Effector CD8-positive, alpha-beta T cell (primary cell): ENCODE measurements at places on chromosomes 4 and X.
A peak's percentile ranks its signal among the peaks of the same experiment; 100 is the strongest.

DNA sequence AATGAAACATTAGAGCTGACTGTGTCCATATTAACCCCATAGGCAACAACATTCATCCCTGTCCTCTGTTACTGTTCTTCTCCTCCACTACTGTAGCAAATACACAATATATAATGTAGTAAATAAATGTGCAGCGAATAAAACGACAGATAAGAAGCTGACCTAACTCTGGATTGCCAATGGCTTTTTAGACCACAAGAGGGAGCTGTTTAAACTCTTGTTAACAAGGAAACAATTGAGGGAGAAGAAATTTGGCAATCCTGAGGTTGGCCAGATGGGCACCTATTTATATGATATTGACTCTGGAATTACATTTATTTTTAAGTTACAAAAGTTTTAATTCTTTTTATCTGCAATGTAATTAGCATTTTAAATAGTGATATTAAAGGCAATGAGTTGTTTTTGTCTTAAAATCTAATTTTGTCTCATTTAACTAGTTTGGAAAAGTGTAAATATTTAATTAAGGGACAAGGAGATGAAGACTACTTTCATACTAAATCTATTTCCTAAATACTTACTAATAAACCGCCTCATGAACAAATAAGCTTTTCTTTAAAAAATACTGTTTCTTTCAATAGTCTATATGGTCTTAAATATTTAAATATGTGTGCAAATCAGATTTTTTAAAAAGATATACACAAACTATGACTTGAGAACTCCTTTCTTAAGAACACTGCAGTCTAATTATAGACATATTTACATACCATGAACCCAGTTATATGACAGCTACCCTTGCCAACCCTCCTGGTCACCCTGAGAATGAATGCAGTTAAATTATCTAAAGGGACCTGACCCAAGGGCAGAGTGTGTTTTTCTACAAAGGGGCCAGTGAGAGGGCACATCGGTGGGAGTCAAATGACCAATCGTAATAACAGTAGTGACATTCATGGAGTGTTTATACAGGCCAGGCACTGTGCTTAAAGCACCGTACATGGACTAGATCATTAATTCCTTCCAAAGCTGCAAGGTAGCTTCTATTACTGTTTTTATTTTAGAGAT is 52.9 kb upstream of the HPF1 start:
- no peak for DNase-seq

DNA sequence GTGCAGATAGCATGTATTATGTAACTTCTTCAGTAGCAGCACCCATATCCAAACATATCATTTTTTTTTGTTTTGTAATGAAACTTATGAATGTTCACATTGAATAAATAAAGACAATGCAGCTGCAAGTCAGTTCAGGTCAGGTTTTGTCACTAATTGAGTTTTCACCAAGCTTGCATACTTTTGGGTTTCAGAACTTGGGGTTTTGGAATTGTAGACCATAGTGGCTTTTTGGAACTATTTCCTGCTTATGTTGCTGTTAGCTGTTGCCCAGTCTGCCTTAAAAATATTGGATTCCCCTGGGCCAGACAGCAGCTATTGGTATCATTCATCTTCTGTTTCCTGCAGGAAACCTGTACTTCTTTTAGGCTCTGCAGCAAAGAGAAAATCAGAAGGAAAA is 113.4 kb upstream of the LIMCH1 start:
- DNase-seq: no peak

DNA sequence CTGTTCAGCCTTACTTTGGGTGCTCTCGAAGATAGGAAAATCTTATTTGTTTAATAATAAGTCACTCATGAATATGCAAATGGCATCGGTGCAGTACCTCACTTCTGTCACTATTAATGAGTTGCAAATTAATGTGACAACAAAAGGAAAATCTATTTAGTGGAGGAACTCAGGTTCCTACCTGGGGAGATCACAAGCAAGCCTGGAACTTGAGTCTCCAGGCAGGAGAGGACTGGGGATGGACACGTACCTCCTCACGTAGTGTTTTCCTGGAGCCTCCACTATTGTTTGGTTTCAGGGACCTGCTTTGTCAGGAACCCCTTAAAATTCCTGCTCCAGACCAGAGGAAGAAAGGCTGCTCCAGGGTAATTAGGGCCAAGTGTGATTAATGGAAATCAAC is 82.1 kb downstream of the BCOR start:
- no peak for DNase-seq

DNA sequence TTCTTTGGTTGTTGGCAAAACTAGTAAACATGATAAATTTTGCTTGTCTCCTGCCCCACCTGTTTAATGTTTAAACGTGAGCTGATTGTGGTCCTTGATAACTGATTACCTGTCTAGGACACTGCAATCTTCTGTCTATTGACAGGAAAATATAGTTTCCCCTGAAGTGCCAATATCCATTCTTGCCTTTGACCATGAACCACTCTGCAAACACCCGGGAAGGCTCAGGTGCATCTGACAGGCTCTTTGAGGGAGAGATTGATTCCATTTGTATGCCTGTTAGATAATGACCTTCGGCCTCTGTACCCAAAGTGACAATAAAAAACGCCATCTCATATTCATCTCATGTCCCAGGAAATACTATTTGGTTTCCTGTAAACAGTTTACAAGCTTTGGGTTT is 453.0 kb downstream of the CENPC start:
- no peak for DNase-seq

GRCh38 chrX:16113978-16114565 is 9.3 kb upstream of the GRPR start:
- DNase-seq: no peak

GRCh38 chr4:100979736-100980135 is 367.6 kb downstream of the PPP3CA start:
- no peak for DNase-seq

DNA sequence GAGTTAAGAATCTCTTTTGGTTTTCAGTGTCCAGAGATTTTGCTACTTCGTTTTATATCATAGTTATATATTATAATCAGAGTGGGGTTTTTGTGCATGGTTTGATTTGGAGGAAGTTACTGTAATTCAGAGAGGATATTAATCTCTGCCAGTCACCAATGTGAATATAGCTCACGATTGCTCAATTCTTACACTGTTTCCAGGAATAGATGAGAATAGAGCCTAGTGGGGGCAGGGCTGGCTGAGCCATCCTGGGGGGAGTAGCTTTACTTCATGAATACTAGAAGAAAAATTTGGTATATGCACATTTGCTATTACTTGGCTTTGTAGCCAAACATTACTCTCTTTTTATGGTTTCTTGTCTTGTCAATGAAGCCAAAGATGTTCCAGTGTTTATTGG is 60.9 kb upstream of the TRPC3 start:
- no peak for DNase-seq

DNA sequence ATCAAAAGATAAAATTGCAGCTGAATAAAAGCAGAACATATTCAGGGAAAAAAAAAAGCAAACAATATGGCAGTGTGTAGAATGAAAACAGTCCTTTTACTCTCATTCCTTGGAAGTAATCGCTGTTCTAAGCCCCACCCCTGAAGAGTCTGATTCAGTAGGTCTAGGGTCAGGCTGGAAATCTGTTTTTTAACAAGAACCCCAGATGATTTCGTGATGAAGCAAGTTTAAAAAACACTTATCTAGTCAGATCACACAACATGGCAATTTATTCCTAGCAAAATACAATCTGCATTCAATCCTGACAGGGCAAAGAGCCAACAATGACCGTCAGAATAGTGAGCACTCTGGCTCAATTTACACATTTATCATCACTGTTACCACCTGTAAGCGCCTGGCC is 16.1 kb downstream of the FAM120C start:
- DNase-seq: no peak

- DNase-seq: no peak
Measured at GRCh38 chr4:131159261-131159660, 1989.8 kb upstream of the PCDH10 start.

- DNase-seq: no peak
Measured at GRCh38 chrX:154380153-154380552, 1.1 kb downstream of the EMD start.

GRCh38 chrX:136909706-136910564 is 29.4 kb upstream of the RBMX start:
- DNase-seq: peak; percentile 48

DNA sequence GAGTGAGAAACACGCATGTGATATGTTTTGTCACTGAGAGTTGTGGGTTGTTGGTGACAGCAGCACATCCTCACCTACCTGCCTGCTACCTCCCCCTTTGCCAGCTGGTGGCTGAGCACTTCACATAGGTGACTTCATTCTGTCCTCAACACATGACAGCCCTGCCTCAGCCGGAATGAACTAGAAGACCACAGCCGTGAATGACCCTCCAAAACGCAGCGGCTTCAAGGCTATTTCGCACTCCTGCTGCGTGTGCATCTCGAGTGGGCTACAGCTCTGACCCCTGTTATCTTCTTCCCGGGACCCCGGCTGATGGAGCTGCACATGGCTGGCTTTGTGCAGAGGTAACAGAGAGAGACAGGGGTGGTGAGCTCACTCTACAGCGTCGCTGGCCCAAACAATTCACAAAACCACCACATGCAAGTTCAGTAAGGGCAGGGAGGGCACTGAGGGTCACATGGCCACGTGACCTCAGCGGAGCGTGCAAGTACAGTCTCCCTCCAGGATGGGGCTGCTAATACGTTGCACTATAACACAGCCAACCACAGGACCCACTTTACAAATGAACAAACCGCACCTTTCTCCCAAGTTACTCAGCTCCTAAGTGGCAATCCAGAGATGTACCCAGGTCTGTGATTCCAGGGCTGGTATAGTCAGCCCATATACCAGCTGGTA is 6.3 kb upstream of the PPP2R2C start:
- no peak for DNase-seq

- DNase-seq: no peak
Measured at GRCh38 chrX:41014776-41015360, 70.4 kb upstream of the USP9X start.

GRCh38 chr4:40403081-40403480 is 67.9 kb downstream of the CHRNA9 start:
- DNase-seq: no peak

DNA sequence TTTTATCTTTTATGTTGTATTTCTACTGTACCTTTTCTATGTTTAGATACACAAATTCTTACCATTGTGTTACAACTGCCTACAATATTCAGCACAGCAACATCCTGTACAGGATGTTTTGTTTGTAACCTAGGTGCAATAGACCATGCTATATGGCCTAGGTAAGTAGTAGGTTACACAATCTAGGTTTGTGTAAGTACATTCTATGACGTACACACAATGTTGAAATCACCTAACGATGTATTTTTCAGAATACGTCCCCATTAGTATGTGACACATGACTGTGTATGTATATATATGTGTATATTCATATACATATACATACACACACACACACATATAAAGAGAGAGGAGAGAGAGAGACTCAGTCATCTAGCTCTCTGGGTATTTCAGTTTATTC is 103.5 kb downstream of the CLNK start:
- DNase-seq: no peak

DNA sequence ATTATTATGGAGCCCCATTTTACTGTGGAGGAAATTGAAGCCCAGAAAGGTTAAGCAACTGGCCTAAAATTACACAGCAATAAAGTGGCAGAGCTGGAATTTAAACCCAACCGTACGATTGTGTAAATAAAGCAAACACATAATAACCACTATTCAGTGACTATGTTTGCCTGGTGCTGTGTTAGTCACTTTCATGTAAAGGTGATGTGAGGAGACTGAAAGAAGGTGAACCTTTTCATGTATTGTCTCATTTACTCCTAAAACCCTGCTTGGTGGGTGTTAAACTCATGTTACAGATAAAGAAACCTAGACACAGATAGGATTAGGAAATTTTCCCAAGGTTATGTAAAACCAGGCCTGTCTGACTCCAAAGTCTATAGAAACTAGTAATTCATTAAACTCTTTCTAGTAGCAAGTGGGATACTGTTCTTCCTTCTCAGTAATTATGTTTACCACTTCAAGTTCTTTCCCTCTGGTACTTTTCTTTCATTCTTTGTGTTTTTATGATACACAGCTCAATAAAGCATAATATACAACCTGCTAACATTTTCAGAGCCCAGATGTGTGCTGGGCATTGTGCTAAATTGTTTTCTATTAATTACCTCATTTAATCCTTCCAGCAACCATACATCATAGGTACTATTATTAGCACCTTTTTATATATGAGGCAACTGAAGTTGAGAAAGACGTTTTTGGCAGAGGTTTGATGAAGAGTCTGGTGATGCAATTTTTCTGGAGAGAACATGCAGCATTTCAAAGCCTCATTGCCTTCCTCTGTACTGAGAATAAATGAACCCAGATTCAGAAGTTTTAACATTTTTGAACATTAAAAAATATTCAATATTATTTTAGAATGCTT is 202.7 kb downstream of the SPRY1 start:
- DNase-seq: no peak

DNA sequence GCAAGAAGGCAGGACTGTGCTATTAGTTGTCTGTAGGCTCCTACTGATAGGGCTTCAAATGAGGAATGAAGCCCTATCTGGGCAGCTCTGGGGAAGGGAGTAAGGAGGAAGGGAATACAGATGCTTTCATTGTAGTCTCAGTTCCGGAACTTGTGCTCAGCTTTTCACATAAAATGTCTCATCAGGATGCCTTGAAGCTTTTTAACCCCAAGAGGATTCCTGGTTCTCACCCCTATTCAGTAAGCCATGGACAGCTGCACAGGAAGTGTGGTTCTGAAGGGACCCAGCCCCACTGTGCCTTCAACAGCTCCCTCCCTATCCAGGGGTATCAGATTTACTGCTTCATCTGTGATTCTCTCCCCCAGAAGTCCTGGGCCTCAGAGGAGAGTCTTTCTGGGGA is 5.0 kb downstream of the ARMCX5 start:
- no peak for DNase-seq

GRCh38 chrX:45710081-45710801 is 509.6 kb upstream of the DIPK2B start:
- no peak for DNase-seq

DNA sequence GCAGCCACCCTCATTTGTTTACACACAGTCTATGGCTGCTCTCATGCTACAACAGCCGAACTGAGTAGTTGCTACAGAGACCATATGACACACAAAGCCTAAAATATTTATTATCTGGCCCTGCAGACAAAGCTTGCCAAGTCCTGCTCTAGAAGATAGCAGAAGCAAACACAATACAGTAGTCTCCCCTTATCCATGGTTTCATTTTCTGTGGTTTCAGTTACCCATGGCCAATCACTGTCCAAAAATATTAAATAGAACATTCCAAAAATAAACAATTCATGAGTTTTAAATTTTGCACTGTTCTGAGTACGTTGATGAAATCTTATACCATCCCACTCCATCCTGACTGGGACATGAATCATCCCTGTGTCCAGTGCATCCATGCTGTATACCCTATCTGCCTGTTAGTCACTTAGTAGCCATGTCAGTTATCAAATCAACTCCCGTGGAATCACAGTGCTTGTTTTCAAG is 40.2 kb upstream of the ZNF81 start:
- no peak for DNase-seq

- no peak for DNase-seq
Measured at GRCh38 chrX:55484948-55485347, 4.7 kb downstream of the USP51 start.

DNA sequence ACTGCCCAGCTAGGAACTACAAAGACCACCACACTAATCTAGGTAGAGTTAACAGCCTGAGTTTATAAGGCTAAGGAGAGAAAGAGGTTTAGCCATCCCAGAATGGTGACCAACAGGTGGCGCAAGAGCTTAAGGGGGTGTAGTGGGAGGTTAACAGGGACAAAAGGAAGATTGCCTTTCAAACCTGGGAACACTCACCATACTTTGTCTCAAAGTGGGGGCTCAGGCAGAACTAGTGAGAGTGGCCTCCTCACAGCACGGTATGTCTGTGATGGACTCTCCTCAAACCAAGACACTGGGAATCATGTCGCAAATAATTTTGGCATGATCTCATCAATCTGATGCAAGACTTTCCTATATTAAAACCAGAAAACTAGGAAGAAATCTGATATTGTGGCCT is 23.4 kb downstream of the CCNI start:
- DNase-seq: peak; percentile 55

- no peak for DNase-seq
Measured at GRCh38 chr4:26787461-26788340, 72.9 kb upstream of the STIM2 start.
